ENCODE measurements at places on chromosomes 13 and 19. TPM values are rescaled to one million over a fixed set of nuclear protein-coding genes. Genes with fewer than 3 reads are reported as not detected.

DNA sequence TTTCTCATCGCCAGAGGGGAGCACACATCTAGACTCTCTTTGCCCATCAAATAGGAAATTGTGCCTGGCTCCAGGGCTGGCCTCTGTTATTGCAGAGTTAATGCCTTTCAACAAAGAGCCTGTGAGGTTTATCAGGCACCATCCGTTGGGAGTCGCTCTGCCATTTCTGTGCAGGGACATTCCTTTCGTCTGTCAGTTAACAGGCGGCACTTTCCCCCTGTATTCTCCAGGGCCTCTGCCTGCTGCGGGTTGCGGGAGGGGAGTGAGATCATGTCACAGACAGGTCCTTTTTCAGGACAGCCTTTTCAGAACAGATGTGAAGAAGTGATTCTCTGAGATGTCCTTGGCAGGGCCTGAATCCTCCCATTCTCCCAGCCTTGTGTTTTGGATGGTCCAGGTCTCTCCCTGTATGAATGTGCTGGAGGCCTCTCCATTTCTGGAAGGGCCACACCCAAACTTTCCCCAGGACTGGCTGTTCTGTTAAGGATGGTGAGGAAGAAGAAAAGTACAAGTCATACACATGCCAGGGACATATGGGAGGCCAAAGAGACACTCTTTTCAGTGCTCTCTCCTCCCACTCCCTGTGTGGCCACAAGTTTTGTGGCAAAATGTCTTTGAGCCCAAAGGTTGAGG lies 14.9 kb downstream of the SERP2 start:
- DNase-seq: no peak

- no peak for DNase-seq
Measured at GRCh38 chr13:24284889-24285565, 24.4 kb upstream of the C1QTNF9 start.

GRCh38 chr13:109715902-109716301 lies 70.5 kb downstream of the IRS2 start:
- DNase-seq: peak; percentile 38

- DNase-seq: no peak
Measured at GRCh38 chr13:59120297-59120843, 1043.4 kb downstream of the DIAPH3 start.

The FAM216B gene
- not detected for total RNA-seq

The WDR88 gene
- total RNA-seq: not detected

GRCh38 chr19:32373585-32374295 lies 28.3 kb downstream of the ZNF507 start:
- DNase-seq: peak; percentile 100

- DNase-seq: no peak
Measured at GRCh38 chr13:41236369-41236768, 27.0 kb downstream of the MTRF1 start.

The HIF3A gene
- not detected for total RNA-seq

DNA sequence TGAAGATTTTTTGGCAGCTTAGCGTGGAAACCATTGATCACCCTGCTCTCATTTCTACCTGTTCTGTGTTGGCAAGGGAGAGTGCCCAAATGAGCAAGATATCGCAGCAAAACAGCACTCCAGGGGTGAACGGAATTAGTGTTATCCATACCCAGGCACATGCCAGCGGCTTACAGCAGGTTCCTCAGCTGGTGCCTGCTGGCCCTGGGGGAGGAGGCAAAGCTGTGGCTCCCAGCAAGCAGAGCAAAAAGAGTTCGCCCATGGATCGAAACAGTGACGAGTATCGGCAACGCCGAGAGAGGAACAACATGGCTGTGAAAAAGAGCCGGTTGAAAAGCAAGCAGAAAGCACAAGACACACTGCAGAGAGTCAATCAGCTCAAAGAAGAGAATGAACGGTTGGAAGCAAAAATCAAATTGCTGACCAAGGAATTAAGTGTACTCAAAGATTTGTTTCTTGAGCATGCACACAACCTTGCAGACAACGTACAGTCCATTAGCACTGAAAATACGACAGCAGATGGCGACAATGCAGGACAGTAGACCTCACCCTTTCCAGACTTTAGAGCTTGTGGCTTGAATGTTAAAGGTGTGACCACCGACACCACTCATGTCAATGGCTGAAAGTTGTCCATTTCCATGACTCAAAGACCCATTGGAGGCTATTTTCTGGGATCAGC lies 5.8 kb downstream of the CEBPG start:
- no peak for DNase-seq

DNA sequence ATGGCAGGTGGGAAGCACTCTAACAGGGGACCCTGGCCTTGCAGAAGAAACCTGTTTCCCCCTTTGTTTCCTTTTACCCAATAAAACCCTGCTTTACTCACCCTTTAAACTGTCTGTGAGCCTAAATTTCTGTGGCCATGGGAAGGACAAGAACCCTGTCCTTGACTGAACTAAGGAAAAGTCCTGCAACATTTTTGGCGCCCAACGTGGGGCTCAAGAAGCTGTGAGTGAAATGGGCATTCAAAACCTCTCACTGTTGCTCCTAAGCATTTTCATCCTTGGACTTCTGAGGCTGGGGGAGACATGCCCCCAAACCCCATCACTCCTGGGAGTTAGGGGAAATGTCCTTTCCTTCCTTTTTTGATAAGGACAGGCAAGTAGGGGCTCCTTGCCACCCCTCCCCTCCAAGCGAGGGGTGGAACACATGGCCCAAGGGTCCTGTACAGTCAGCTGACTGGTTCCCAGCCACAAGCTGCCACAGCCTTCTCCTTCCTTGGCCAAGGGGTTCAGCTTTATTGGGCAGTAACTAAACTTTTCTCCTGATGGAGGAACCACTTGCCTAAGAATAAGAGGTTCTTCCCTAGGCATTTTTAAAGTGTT lies 381.6 kb downstream of the KLF5 start:
- no peak for DNase-seq

DNA sequence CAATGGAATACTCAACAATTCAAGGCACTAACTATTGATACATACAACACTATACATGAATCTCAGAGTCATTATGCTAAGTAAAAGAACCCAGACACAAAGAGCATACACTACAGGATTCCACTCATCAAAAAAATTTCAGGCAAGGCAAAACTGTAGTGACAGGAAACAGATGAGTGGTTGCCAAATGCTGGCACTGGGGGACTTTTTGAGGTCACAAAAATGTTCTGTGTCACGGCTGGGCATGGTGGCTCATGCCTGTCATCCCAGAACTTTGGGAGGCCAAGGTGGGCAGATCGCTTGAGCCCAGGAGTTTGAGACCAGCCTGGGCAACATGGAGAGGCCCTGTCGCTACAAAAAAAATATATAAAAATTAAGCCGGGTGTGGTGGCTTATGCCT lies 129.4 kb downstream of the KL start:
- no peak for DNase-seq

- no peak for DNase-seq
Measured at GRCh38 chr19:17861542-17862402, 2.1 kb downstream of the RPL18A start.

The ADAMTS10 gene
- total RNA-seq: 8.1 TPM

DNA sequence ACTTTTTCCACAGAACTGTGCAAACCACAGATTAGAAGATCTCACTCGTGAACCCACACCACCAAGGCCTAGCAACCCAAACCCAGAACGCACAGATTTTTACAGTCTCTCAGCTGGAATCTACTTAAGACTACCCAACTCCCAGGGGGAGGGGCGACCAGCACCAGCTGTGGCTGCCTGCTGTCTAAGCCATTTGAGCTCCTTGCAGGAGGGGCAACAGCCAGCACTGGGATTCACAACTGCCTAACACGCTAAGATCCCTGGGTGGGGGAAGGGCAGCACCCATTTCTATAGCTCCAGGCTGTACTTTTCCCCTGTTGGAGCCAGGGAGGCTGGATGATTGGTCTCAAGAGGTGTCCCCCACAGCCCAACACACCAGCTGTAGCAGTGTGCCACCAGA lies 368.8 kb downstream of the SUCLA2 start:
- DNase-seq: no peak

DNA sequence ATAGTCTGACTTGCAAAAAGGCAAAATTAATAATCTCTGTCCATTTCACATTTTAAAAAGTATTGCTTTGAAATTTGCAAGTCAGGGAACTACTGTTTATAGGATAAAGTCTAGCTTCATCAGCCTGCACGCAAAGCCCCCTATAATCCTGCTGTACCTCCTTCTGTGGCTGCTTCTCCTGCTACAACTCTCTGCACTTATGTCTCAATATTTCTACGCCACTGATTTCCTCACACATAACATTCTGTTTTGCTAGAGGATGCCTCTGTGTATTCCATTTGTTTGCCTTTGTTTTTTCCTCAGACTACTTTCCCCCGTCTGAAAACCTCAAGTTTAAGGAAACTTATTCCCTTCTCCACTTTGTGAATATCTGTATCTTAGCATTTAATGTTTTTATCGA lies 389.9 kb downstream of the RFC3 start:
- DNase-seq: no peak

The FOSB gene
- total RNA-seq: not detected

DNA sequence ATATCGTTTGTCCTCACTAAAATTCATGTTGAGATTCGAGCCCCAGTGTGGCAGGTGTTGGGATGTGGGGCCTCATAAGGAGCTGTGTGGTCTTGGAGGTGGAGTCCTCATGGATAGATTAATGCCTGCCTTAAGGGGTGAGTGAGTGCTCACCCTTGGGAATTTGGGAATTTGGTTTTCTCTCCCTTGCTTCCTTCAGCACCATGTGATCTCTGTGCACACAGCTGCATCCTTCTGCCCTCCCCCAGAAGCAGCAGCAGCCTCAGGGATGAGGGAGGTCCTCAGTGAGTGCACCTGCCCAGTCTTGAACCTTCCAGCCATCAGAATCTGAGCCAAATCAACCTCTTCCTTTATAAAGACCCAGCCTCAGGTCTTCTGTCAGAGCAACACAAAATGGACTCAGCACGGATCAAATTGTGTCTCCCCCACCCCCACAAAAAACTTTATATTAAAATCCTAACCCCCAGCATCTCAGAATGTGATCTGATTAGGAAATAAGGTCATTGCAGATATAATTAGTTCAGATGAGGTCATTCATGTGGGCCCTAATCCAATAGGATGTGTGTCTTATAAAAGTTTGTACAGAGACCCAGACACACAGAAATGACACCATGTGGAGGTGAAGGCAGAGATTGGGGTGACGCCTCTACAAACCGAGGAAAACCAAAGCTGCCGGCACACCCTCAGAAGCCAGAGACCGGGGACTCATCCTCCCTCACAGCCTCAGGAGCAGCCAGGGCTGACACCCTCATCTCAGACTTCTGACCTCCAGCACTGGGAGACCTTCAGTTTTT lies 12.9 kb downstream of the CYTH2 start:
- DNase-seq: peak; percentile 26

The RPL13A gene
- 1,525 TPM for total RNA-seq

GRCh38 chr13:44758630-44759383 lies 182.7 kb upstream of the TSC22D1 start:
- peak; percentile 71 for DNase-seq

Measured in A172 (cell line).